ENCODE measurements at places on chromosomes 13 and 19.

DNA sequence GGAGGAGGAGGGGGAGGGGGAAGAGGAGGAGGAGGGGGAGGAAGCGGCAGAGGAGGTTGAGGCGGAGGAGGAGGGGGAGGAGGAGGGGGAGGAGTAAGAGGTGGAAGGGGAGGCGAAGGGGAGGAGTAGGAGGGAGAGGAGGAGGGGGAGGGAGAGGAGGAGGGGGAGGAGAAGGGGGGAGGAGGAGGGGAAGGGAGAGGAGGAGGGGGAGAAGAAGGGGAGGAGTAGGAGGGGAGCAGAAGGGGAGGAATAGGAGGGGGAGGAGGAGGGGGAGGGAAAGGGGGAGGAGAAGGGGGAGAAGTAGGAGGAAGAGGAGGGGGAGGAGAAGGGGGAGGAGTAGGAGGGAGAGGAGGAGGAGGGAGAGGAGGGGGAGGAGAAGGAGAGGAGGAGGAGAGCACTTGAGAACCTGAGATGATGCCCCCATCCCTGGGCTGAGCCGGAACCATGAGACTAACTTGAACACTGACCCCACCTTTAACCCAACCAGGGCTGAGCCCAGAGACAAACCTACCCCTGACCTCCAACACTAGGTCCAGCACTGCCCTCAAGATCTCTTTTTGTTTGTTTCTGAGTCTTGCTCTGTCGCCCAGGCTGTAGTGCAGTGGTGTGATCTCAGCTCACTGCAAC, 12.6 kb downstream of the ABCA7 start:
- DNase-seq: no peak

GRCh38 chr13:37277435-37278144, 172.1 kb upstream of the CSNK1A1L start:
- DNase-seq: no peak

- no peak for DNase-seq
Observed at GRCh38 chr13:32426990-32427851, 709 bp downstream of the N4BP2L1 start.

DNA sequence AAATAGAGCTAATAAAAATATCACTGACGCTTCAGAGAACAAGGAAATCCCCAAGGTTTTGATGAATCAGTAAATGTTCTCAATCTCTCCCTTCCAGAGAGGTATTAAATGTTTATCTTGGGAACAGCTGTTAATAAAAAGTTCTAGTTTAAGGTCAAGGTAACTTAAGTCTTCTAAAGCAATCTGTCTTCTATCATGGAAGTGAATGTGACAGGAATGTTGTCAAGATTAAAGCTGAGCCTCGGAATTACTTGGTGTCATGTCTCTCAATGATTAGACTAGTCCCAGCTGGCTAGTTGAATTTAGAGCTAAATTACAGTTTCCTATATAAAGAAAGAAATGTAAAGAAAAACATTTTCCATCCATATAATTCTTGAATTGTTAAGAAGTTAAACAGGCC, 23.4 kb downstream of the ESD start:
- DNase-seq: no peak

- DNase-seq: peak; percentile 17
Observed at GRCh38 chr19:38095411-38096308, 128.4 kb downstream of the DPF1 start.

DNA sequence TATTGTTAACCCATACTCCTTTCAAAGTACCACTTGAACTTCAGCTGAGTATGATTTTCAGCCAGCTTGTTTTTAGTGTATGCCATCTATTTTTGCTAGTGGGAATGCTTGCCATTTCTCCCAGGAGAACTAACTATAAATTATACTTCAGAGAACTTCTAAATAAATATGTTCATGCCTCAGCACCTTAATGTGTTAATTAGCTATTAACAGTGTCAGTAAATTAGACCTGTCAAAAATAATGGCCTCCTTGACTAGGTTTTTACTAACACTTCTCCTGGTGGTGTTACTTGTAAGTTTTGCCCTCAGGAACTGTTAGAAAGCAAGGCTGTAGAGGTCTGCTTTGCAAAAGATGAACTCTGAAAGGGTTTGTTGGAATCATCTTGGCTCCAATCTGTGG, 4.5 kb downstream of the CLDN10 start:
- DNase-seq: no peak

DNA sequence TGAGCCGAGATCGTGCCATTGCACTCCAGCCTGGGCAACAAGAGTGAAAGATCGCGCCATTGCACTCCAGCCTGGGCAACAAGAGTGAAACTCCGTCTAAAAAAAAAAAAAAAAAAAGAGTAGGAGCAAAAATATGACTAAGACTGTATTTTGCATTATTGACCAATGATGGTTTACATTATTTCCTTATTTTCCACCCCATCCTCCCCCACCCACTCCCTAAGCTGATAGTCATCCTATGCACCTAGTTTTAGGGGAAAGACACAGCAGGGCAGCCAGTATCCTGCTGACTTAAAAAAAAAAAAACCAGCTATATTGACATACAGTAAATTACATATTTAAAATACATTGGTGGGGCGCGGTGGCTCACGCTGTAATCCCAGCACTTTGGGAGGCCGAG, 25.1 kb downstream of the VAV1 start:
- DNase-seq: no peak
